Neural progenitor cell (in vitro differentiated cells): ENCODE measurements at places on chromosomes 7 and 10. TPM values are rescaled to one million over a fixed set of nuclear protein-coding genes. Genes with fewer than 3 reads are reported as not detected.

Gene CDNF
- 1.8 and 5.2 TPM in 2 replicates for total RNA-seq

Gene VAX1
- 0.25 TPM in 1 of 2 replicates, not detected in the other for total RNA-seq

Gene NOS3
- total RNA-seq = 1.3 and 11.0 TPM in 2 replicates

Gene ANKRD1
- 0.09 and 1.2 TPM in 2 replicates for total RNA-seq

Gene ST8SIA6
- total RNA-seq = 4.4 and 5.1 TPM in 2 replicates

Gene DOCK4
- total RNA-seq = 9.6 and 11.4 TPM in 2 replicates

Gene TAS2R4
- total RNA-seq = 2.2 and 2.8 TPM in 2 replicates

Gene MEOX2
- 0.25 TPM in 1 of 2 replicates, not detected in the other for total RNA-seq

Gene LRIT2
- not detected in 2 replicates for total RNA-seq

Gene SHTN1
- total RNA-seq = 13.2 and 17.3 TPM in 2 replicates

Gene NAT16
- total RNA-seq = 0.28 TPM in 1 of 2 replicates, not detected in the other

Gene BTBD16
- not detected in 2 replicates for total RNA-seq
